Right lung (tissue), 10 donors: ENCODE measurements at places on chromosomes 2 and 18. TPM values are rescaled to one million over a fixed set of nuclear protein-coding genes. Genes with fewer than 3 reads are reported as not detected.

EPHA4 gene
- 18.6 TPM for polyA plus RNA-seq

PLEK gene
- polyA plus RNA-seq, result 11.2 TPM

PNKD gene
- polyA plus RNA-seq, result 53.1 TPM

DNA sequence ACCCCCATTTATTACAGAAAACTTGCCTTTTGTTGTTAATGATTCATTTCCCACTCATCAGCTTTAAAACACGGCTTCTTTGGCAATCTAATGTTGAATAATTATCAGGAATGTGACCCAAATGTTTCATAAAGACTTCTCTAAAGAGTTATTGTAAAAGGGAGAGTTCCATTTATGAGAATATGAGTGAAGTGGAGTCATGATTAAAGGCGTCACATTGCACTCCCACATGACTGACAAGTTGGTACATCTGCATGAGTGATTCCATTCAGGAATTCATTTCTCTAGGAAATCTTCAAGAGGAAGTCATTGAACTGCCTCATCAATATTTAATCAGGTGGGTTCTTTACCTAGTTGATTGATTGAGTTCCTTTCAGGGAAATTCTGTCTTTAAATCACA, 184.8 kb downstream of the LNPK start:
- no peak for DNase-seq
